ENCODE measurements at places on chromosomes 16 and 17.

- no peak overlapping the region for H3K4me3 ChIP-seq
- peaks cover 77% of the 10 kb centered on the region for H3K4me1 ChIP-seq
- H3K27ac ChIP-seq: peak overlapping the region; percentile 64
- H3K36me3 ChIP-seq: peaks cover 24% of the 10 kb centered on the region
These were observed 126.3 kb downstream of the ZNF778 start for GRCh38 chr16:89343501-89344457.

GRCh38 chr16:88128556-88128955 is 177.3 kb downstream of the BANP start:
- DNase-seq: no peak
- H3K4me3 ChIP-seq: no peak overlapping the region
- H3K4me1 ChIP-seq: no peaks in the 10 kb centered on the region
- H3K27ac ChIP-seq: no peak overlapping the region

DNA sequence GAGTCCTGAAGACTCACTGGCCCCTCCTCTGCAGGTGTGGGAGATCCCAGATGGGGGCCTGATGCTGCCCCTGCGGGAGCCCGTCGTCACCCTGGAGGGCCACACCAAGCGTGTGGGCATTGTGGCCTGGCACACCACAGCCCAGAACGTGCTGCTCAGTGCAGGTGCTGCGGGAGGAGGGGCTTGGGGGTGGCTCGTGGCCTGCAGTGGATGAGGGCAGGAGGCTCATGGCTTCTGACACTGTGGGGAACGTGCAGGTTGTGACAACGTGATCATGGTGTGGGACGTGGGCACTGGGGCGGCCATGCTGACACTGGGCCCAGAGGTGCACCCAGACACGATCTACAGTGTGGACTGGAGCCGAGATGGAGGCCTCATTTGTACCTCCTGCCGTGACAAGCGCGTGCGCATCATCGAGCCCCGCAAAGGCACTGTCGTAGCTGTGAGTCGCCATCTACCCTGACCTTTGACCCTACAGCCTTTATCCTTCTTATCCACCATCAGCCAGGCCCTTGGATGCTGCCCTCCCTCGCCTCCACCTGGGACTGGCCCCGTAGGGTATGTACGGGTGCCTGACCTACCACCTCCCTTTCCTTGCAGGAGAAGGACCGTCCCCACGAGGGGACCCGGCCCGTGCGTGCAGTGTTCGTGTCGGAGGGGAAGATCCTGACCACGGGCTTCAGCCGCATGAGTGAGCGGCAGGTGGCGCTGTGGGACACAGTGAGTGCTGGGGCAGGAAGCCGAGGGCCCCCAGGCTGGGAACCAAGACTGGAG is 3.6 kb downstream of the CORO1A start:
- DNase-seq: peak; percentile 89
- no peaks in the 10 kb centered on the region for H3K27me3 ChIP-seq
- peaks cover 43% of the 10 kb centered on the region for H3K36me3 ChIP-seq
- H3K4me3 ChIP-seq: peak overlapping the region; percentile 100

DNA sequence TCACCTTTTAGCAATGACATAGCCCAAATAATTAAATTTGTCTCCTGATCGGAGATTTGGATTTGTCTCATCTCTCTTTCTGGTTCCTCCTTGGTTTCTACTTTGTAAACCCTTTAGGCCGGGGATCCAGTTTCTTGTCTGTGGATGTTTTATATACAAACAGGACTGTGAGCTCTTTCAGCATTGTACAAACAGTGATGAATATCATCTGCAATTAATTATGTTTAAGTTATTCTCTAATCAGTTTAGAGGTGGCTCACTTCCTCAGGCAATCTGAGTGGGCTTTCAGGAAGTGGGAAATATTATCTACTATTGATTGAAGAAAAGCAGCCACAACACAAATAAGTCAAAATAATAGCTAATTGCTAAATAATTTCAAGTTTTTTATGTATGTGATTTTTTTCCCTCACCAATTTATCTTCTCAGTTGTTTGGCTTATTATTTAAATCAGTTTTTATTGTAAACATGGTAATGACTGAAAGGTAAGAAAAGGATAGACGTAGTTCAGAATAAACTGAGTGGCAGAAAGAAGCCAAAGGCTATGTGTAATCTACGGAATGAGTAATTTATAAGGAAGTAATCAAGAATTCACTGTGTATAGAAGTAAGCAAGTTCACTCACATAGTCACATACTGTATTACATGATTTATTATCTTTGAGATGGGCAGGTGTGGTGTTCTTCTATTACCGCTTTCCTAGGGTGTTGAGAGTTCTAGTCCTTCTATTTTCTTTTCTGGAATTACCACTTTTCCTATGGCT is 3.4 kb upstream of the ABCC11 start:
- H3K27me3 ChIP-seq: no peaks in the 10 kb centered on the region
- DNase-seq: no peak
- peaks cover 11% of the 10 kb centered on the region for H3K36me3 ChIP-seq
- H3K4me1 ChIP-seq: peaks cover 29% of the 10 kb centered on the region
- H3K4me3 ChIP-seq: no peak overlapping the region

DNA sequence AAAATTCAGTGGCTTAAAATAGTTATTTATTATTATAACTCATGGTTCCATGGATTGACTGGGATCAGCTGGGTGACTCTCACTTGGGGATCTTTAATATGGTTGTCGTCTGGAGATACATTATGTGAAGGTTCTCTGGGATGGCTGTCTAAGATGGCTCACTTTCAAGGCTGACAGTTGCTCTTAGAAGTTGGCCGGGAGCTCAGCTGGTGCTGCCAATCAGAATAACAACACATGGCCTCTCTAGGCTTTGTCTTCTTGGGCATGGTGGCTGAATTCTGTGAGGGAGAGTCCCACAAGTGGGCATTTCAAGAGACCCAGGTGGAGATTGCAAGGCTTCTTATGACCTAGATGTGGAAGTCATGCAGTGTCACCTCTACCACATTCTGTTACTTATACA is 269.7 kb downstream of the CA10 start:
- H3K4me1 ChIP-seq: no peaks in the 10 kb centered on the region
- DNase-seq: no peak
- H3K27ac ChIP-seq: no peak overlapping the region
- no peak overlapping the region for H3K4me3 ChIP-seq

DNA sequence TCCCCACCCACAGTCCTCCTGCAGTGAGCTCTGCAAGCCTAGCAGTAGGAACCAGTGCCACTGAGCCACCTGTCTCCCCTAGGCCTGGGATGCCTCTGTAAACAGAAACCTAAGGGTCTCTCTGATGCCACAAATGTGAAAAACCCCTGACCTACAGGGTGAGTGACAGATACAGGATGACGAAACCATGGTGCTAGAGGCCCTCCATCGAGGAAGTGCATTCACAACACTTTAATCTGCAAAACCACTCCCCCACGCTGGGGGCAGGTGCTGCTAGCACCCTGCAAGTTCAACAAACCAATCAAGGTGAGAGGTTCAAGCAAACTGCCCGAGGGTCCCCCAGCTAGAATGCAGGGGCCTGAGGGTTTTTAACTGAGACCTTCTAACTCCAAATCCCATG is 59.5 kb downstream of the CDYL2 start:
- H3K36me3 ChIP-seq: peaks cover 13% of the 10 kb centered on the region
- H3K27me3 ChIP-seq: no peaks in the 10 kb centered on the region

DNA sequence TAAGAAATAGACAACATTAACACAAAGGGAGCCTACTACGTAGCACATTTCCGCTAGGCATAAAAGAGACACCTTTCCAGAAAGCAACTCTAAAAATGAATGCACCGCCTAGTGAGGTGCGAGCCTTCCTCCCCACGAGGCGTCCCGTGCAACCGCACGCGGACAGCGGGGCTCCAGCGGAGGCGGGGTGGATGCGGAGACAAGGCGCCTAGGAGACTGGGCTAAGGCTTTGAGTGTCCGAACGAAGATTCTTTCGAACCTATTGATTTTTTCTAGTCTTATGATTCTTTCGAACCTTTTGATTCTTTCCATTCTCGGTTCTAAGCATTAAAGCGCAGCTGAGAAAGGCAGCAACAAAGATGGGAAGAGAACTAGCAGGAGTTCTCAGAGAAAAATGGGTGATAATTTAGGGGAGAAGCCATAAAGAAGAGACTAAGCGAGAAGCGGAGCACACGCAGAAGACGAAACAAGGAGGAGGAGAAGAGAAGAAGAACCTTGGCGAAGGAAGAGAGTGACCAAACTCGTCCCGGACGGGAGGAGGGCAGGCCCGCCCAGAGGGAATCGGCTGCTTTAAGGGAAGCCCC is 394 bp upstream of the CPD start:
- H3K4me3 ChIP-seq: peak overlapping the region; percentile 85
- DNase-seq: peak; percentile 69
- no peaks in the 10 kb centered on the region for H3K27me3 ChIP-seq
- H3K27ac ChIP-seq: peak overlapping the region; percentile 93
- H3K36me3 ChIP-seq: peaks cover 8% of the 10 kb centered on the region

DNA sequence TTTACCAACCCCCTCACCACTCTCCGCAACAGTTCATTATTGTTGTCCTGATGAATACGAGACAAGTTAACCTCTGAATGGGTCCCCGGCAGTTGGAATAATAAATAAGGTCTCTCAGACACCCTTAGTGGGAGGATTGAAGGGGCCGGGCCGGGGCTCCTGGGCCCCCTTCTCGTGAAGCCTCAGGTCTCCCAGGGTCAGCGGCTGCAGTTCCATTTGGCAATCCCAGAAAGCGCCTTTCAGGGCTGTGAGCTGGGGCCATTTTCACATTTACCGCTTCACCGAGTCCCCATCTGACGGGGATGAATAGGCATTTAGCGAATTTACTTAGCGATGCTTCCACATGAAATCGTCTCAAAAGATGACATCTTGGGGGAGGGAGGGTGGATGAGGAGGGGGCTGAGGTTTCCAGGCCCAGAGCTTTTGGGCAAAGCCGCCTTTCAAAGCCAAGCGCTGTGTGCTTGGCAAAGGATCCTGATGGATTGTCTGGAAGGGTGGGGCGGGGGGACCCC is 309.8 kb downstream of the XYLT1 start:
- no peak overlapping the region for H3K4me3 ChIP-seq
- no peak overlapping the region for H3K27ac ChIP-seq
- H3K4me1 ChIP-seq: no peaks in the 10 kb centered on the region

DNA sequence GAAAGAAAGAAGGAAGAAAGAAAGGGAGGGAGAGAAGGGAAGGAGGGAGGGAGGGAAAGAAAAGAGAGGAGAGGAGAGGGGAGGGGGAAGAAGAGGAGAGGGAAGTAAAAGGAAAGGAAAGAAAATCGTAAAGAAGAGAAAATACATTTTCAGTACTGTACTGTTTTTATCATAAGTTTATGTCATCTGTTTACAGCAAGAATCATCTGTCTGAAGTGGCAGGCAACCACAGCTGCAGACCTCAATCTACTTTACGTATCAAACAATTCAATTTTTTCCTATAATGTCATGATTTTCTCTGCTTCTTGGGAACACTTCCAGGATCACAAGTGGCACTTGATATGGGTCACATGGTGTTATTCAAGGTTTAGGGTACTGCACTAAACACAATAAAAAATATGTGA is 58.3 kb downstream of the USP32 start:
- peaks cover 6% of the 10 kb centered on the region for H3K36me3 ChIP-seq
- H3K27me3 ChIP-seq: no peaks in the 10 kb centered on the region
- H3K4me3 ChIP-seq: no peak overlapping the region
- H3K27ac ChIP-seq: no peak overlapping the region

DNA sequence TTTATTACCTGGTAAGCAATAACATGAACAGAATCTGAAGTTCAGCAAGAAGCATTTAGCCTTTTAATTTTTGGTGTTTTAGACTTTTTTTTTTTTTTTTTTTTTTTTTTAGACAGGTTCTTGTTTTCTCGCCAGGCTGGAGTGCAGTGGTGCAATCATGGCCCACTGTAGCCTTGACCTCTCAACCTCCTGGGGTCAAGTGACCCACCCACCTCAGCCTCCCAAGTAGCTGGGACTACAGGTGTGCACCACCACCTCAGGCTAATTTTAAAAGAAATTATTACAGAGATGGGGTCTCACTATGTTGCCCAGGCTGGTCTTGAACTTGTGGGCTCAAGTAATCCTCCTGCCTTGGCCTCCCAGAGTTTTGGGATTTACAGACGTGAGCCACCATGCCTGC is 173.0 kb upstream of the RBL2 start:
- H3K4me1 ChIP-seq: no peaks in the 10 kb centered on the region
- H3K36me3 ChIP-seq: peaks cover 29% of the 10 kb centered on the region
- no peaks in the 10 kb centered on the region for H3K27me3 ChIP-seq

DNA sequence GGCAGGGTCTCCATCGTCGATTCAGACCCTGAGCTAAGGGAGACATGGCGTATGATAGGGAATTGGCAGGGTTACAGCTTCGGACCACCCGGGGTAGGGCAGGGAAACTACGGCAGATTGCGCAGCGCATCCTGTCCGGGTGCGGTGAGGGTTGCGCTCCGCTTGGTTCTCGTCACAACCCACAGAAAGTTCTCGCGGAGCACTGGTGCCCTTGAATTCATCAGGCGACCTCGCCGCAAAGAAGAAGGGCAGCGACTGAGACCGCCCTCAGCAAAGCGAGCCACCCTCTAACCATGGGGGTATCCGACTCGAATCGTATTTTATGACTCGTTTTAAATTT is 1.2 kb downstream of the HS3ST3B1 start:
- H3K4me3 ChIP-seq: peak overlapping the region; percentile 88
- H3K27ac ChIP-seq: peak overlapping the region; percentile 92
- peaks cover 8% of the 10 kb centered on the region for H3K36me3 ChIP-seq

DNA sequence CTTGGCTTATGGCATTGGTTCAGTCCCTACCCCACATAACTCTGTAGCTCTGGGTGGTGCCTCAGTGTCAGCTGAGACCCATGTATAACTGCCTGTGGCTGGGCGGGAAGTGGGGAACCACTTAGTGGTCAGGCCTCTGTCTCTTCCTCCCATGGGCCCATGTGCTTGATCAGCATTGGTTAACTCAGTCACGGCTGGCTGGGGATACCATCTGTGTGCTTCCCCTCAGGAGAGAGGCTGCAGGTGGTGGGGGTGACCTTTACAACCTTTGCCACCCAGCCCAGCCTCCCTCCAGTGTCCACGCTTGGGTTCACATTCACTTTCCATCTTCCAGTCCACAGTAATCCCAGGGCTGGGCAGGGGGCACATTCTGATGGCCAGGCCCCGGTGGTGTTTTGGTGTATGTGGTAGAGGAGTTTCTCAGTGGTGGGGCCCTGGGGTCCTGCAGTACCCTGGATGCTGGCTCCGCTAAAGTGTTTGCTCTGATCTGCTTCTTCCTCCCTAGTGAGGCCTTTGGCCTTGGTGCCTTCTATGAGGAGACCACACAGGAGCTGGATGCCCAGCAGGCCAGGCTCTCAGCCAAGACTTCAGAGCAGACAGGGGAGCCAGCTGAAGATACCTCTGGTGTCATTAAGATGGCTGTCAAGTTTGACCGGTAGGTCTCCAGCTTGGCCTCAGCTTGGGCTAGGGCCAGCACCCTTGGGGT is 10.2 kb upstream of the NFATC3 start:
- DNase-seq: peak; percentile 70
- H3K27ac ChIP-seq: peak overlapping the region; percentile 86
- no peaks in the 10 kb centered on the region for H3K27me3 ChIP-seq
- H3K36me3 ChIP-seq: peaks cover 74% of the 10 kb centered on the region
- peak overlapping the region; percentile 40 for H3K4me3 ChIP-seq

GRCh38 chr16:88943741-88944140 is 33.3 kb downstream of the CBFA2T3 start:
- H3K4me3 ChIP-seq: no peak overlapping the region
- H3K27ac ChIP-seq: no peak overlapping the region
- DNase-seq: no peak

GRCh38 chr16:83806036-83806435 is 1.7 kb upstream of the HSBP1 start:
- peaks cover 20% of the 10 kb centered on the region for H3K4me1 ChIP-seq
- H3K27me3 ChIP-seq: peaks cover 5% of the 10 kb centered on the region
- H3K27ac ChIP-seq: no peak overlapping the region
- no peak for DNase-seq

GRCh38 chr16:66342294-66342900 is 24.1 kb upstream of the CDH5 start:
- peaks cover 38% of the 10 kb centered on the region for H3K27me3 ChIP-seq
- H3K27ac ChIP-seq: no peak overlapping the region
- H3K4me3 ChIP-seq: no peak overlapping the region
- H3K4me1 ChIP-seq: no peaks in the 10 kb centered on the region
